ENCODE measurements at places on chromosomes 2 and 18.

GRCh38 chr18:22194151-22194598 lies 24.8 kb downstream of the GATA6 start:
- DNase-seq, result no peak

DNA sequence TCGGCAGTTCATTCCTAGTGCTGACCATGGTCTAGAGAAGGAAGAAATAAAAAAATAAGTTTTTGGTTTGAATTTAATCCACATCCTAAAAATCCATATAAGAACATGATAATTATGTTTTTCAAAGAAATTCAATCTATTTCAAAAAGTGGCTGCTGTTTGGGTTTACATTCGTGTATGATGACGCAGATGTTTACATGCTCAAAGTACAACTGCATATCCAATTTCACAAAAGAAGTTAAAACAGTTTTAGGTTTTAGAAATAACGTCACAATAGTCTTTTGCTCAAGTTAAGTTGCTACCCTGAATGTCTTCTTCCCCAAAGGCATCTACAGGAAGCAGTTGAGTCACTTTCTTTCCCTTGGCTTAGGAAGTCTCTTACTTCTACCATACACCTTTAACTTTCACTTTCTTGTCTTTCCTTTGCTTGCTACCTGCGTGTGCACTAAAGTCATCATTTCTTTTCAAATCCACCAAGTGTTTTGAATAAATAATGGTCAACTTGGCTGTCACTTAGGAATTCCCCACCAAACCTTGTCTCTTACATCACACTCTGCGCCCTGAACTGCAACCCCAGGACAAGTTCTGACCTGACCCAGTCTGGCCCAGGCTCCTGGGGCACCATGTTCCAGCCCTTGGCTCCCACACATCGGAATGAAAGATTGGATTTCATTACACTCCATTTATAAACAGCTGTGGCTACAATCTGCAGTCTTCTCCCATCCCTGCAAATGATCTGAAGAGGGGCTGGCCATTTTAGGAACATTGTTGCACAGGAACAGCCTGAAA lies 28.4 kb downstream of the FAM237A start:
- no peak for DNase-seq

- DNase-seq, result no peak
Observed at GRCh38 chr18:50071397-50071796, 123.5 kb downstream of the MYO5B start.

- DNase-seq, result no peak
Observed at GRCh38 chr2:72006188-72006736, 141.4 kb downstream of the CYP26B1 start.

DNA sequence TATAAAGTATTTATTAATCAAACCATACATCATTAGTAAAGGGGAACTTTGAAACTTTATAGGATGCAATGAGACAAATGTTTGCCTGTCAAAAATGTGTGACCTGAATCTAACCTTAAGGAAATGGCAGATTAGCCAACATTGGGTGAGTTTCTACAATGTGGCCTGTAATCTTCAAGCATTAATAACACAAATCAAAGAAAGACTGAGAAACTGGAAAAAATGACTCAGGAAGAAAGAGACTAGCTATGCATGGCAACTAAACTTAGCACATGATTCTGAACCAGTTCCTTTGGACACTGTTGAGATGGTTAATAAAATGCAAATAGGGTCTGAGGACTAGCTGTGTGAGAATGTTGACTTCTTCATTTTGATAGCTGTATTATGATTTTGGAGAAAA lies 628.6 kb upstream of the ID2 start:
- no peak for DNase-seq

GRCh38 chr2:172985139-172985892 lies 90.3 kb upstream of the MAP3K20 start:
- no peak for DNase-seq

DNA sequence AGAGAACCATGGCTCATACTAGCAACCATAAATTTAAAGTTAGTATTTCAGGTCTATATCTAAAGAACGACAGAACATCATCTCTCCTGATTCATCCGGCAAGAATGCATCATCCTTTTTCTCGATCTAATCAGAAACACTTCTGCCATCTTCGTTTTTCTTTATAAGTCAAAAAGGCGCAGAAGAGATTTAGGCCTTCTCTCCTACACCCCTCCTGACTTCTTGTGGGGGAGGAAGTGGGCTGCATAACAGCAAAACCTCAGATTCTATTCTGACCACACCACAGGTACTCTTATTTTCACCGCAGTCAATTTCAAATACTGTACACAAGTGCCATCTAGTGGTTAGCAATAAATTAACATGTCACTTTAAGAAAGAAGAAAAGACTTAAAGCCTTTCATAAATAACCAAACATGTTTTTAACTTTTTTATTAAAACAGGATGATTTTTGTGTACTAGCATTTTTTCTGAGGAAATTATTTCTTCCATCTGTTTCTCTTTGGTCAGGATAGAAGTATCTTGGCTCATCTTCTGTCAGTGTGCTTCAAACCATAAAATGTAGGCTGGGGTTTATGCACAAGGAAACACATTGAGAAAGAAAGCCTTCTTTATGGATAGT lies 48.4 kb upstream of the PIK3C3 start:
- DNase-seq, result peak; percentile 1

GRCh38 chr2:72841462-72842125 lies 15.8 kb upstream of the EXOC6B start:
- DNase-seq, result no peak
